ENCODE measurements at places on chromosomes 5 and 9.
A peak's percentile ranks its signal among the peaks of the same experiment; 100 is the strongest.

DNA sequence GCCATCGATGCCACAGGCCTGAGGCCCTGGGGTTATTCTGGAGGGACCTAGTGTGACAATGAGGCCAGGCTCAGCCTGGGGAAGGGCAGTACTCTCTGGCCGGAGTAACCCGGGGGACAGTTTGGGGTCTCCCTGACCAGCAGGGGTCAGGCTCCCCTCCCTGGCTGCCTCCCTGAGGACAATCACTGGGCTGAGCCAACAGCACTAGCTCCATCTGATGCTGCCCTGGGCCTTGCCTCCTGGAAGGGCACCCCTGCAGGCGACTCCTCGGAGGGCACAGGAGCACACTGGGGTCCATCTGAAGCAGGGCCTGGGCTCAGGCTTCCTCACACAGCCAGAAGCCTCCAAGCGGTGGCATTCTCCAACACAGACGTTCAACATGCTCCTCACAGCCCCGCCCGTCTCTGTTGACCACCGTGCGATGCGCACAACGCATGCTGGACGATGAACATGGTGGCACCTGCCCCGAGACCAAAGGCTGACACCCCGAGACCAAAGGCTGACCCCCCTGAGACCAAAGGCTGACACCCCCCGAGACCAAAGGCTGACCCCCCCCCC lies 68.3 kb downstream of the ADAMTS2 start:
- no peak for DNase-seq

GRCh38 chr9:1319436-1319835 lies 269.3 kb downstream of the DMRT2 start:
- DNase-seq = peak; percentile 79

- DNase-seq = no peak
Observed at GRCh38 chr9:88355166-88355565, 33.1 kb upstream of the SPIN1 start.

GRCh38 chr5:62115014-62115413 lies 191.0 kb upstream of the KIF2A start:
- DNase-seq = no peak
